ENCODE measurements at places on chromosomes 7 and 10.

- no peak for DNase-seq
These were observed 342.4 kb upstream of the GRM3 start for GRCh38 chr7:86301301-86301700.

DNA sequence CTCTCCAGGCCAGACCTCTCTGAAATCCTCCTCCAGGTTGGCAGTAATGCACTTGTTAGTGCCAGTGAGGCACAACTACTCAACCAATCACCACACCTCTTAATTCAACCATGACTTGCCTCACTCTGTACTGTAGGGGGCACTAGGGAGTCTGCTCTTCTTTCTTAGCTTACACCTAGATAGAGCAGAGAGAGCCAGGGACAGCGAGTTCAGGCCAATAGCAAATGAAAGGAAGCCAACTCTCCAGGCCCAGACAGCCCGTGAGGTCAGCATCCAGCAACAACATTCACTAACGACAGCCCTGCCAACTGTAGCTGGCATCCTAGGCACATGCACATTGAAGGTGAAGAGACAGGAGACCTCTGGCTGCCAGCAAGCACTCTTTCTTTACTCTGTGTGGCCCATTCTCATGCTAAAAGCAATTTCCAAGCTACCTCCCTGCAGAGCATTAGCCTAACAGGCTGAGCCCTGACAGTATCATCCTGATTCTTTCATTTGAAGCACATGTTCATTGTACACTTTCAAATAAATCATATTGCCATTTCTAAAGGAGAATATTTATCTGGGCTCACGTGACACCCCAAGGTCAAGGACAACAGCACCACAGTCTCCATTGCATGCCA lies 136.3 kb downstream of the DPY19L1 start:
- no peak for DNase-seq

DNA sequence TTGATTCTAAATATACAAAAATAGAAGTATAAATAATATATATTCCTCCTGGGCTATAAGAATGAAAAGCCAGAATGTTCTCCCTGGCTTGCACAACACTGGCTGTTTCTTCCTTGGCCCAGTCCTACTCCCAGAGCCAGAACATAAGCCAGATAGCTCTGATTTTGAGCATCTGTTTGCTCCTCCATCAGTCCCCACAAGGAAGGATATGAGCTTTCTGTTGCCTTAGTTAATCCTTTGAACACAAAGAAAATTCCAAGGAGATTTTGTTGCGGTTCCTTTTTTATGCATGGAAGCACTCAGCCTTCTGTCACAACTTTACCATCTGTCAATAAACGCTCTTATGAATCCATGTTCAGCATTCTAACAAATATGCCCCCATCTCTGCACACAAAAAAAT lies 361.8 kb downstream of the IPMK start:
- no peak for DNase-seq

- DNase-seq, result no peak
These were observed 53.0 kb downstream of the CROT start for GRCh38 chr7:87398446-87398845.

All from stimulated activated CD4-positive, alpha-beta T cell treated with anti-CD3 and anti-CD28 coated beads, Interleukin-15, amount 100 ng/mL, for 1 hour (primary cell).